ENCODE measurements at places on chromosomes 12 and 14.

- no peak for DNase-seq
Measured at GRCh38 chr14:23171222-23171975, 12.1 kb downstream of the SLC7A8 start.

DNA sequence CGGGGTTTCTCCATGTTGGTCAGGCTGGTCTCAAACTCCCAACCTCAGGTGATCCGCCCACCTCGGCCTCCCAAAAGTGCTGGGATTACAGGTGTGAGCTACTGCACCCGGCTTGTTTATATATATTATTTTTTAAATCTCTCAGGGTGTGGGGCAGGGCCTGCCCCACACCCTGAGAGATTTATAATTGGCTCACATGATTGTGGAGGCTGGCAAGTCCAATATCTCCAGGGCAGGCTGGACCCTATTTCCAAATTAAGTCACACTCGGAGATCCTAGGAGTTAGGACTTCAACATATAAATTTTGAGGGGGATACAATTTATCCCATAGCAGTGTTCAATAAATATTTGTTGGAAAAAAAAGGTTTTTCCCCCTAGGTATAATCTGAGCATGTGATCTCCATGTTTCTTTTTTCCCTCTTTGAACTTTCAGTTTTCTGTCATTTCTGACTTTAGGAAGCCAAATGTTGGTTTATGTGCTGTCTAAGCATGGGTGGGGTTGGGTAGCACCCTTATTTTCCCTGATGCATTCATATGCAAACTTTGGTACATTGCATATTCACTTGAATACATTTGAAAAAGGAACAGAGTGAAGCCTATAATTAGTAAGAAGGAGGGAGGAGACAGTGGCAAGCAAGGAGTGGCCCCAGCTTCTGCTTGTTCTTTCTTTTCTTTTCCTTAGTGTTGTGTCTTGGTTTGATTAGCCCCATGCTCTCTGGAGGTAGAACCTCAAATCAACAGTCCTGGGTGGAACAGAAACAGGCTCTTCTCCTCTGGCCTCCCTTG lies 8.7 kb upstream of the A2ML1 start:
- no peak for DNase-seq

- DNase-seq, result no peak
Measured at GRCh38 chr12:16070113-16070512, 159.0 kb downstream of the DERA start.

GRCh38 chr14:70018713-70019211 lies 139.5 kb downstream of the SMOC1 start:
- DNase-seq, result no peak

DNA sequence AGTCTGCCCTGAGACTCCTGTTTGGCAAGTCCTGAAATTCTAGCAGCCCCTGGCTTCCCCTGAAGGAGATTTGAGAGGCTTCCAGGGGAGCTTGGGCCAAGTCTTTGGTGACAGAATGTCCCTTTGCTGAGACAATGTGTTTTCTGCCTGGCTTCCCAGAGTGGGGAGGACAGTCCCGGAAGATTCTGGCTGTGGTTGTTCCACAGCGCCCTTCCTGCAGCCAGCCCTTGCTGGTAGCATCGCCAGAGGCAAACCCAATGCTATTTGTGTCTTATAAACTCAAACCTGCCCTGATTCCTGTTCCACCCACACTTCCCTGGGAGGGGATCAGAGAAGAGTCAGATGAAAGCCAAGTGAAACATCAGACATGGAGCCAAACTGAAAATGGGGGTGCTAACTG lies 56.4 kb upstream of the OAS1 start:
- no peak for DNase-seq

GRCh38 chr14:77306851-77307496 lies 13.7 kb downstream of the POMT2 start:
- DNase-seq, result peak; percentile 42

GRCh38 chr12:130703733-130704375 lies 12.2 kb downstream of the RIMBP2 start:
- DNase-seq, result no peak
